ENCODE measurements at places on chromosomes 4 and X. TPM values are rescaled to one million over a fixed set of nuclear protein-coding genes. Genes with fewer than 3 reads are reported as not detected.

EDNRA gene
- not detected for total RNA-seq

AMBN gene
- total RNA-seq = not detected

DNA sequence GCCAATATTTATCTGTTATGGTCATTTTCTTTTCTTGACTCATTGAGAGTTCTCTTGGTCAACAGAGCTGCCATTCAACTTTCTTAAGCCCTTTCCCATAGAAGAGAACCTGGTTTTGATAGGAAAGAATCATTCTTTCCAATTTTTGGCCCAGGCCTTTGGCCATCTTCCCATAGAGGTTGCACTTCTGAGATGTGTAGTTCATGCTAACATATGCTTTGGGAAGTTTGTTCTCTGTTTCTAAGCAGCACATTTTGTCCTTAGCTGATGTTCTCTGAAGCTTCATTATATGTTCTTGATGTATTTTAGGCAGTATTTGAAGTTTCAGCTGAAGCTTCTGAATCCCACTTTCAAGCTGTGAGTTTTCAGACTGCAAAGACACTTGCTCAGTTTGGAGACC, 161.1 kb downstream of the VEGFC start:
- H3K27me3 ChIP-seq = no peaks in the 10 kb centered on the region
- no peak overlapping the region for H3K4me3 ChIP-seq
- no peak for DNase-seq

DNA sequence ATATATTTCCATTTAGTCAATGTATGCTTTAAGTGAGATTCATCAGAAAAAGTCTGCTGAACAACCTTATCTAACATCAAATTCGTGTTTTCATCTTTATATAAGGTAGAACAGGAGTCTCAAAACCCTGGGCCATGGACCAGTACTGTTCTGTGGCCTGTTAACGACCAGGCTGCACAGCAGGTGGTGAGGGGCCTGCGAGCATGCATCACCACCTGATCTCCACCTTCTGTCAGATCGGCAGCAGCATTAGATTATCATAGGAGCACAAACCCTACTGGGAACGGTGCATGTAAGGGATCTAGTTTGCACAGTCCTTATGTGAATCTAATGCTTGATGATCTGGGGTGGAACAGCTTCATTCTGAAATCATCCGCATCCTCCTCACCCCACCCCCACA, 3.2 kb downstream of the CTSO start:
- H3K4me1 ChIP-seq = peaks cover 17% of the 10 kb centered on the region
- no peak for DNase-seq
- H3K4me3 ChIP-seq = no peak overlapping the region
- H3K27me3 ChIP-seq = no peaks in the 10 kb centered on the region
- no peak overlapping the region for H3K27ac ChIP-seq

- no peaks in the 10 kb centered on the region for H3K36me3 ChIP-seq
- peaks cover 14% of the 10 kb centered on the region for H3K27me3 ChIP-seq
- H3K4me1 ChIP-seq = no peaks in the 10 kb centered on the region
- DNase-seq = no peak
- no peak overlapping the region for H3K27ac ChIP-seq
Observed at GRCh38 chr4:127748957-127749356, 18.8 kb downstream of the SLC25A31 start.

- H3K27ac ChIP-seq = no peak overlapping the region
- no peaks in the 10 kb centered on the region for H3K4me1 ChIP-seq
- H3K36me3 ChIP-seq = no peaks in the 10 kb centered on the region
- H3K4me3 ChIP-seq = no peak overlapping the region
- H3K27me3 ChIP-seq = no peaks in the 10 kb centered on the region
- no peak for DNase-seq
Observed at GRCh38 chr4:36979533-36979932, 265.0 kb upstream of the NWD2 start.

DNA sequence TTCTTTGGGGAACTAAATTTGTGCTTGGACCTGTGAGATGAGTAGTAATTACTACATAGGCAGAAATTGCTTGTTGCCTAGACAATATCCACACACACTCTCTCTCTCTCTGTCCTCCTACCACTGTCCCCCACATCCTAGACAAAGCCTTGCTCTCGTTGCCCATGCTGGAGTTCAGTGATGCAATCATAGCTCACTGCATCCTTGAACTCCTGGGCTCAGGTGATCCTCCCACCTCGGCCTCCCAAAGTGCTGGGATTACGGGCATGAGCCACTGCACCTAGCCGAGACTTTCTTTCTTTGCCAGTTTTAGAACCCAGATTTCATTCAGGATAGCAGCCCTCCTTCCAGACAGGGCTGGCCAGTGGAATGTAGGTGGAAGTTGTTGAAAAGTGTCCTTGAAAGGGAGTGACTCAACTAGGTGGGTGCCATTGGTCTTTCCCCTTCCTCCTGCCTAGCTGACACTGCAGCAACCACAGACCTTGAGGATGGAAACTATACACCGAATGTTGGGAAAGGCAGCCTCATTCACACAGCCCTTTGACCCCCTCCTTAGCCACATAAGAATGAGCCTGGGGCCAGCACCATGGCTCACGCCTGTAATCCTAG, 16.8 kb upstream of the LAP3 start:
- no peaks in the 10 kb centered on the region for H3K36me3 ChIP-seq
- DNase-seq = no peak
- no peak overlapping the region for H3K4me3 ChIP-seq
